ENCODE measurements at places on chromosomes 1 and 21.

DNA sequence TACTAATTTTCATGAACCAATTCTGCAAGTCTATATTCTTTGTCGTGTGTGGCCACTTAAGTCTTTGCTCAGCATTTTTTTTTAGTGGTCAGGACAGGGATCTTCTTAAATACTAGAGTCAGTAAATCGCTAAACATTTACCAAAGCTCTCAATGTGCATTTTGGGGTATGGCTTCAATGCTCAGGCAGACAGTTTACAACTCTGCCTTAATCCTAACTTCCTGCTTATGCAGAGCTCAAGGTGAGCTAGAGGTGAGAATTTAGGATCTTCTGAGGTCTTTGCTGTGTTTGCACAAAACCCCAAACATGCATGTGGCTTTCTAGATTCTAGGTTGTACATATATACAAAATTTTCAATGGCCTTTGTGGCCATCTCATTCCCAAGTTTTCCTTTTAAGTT lies 153.0 kb downstream of the DNM3 start:
- DNase-seq: no peak

GRCh38 chr1:113396585-113396984 lies 6.3 kb downstream of the MAGI3 start:
- no peak for DNase-seq

DNA sequence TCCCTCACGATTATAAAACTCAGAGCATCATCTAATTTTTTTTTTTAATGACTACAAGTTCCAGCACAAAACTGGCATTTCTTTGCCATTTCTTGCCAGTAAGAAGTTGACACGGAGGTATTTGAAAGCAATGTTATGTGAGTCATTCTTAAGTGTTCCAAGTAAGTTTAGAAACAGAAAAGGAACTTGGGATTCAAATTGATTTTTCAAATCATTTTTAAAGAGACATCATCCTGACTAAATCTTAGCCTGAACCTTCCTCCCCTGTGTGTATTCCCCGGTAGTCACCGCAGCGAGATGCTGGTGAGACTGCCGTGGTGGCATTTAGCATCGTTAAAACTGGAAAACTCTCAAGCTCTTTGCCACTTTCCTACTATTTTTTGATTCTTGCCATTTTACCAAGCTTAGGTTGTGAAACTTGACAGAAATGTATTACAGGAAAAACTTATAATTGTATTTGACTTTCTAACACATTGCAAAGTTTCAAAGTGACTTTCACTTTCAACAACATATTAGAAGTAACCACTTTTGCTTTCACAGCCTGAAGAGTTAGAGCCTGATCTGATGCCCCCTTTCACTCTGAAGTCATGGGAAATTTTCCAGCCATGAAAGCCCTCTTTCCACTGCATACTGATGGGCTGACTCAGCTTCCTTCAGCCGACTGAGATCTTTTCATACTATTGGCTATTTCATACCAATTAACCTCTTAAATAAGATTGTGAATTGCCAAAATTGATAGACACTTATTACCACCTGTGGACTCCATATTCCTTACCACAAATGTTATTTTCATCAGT lies 61.4 kb downstream of the OLFML2B start:
- no peak for DNase-seq

DNA sequence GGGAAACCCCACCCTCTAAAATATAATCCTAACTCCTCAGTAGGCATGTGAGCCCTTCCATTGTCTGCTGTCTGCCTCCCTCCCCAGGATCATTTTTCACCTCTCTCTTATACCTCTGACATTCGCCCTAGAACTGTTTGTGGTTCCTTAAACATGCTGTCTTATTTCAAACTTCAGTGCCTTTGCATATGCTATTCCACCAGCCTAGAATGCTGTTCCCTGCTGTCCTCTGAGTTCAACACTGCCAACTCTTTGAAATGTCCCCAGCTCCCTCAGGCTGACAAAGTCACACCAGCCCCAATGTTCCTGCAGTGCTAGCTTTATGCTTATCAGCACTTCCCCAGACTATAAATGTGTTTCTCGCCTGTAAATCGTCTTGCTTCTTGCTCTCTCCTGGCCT lies 119.5 kb downstream of the HIVEP3 start:
- no peak for DNase-seq

DNA sequence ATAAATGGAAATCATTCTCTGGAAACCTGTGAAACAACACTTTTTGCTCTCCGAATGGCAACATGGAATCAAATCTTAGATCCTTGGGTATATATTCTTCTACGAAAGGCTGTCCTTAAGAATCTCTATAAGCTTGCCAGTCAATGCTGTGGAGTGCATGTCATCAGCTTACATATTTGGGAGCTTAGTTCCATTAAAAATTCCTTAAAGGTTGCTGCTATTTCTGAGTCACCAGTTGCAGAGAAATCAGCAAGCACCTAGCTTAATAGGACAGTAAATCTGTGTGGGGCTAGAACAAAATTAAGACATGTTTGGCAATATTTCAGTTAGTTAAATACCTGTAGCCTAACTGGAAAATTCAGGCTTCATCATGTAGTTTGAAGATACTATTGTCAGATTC lies 45.7 kb downstream of the PTGFR start:
- DNase-seq: no peak

DNA sequence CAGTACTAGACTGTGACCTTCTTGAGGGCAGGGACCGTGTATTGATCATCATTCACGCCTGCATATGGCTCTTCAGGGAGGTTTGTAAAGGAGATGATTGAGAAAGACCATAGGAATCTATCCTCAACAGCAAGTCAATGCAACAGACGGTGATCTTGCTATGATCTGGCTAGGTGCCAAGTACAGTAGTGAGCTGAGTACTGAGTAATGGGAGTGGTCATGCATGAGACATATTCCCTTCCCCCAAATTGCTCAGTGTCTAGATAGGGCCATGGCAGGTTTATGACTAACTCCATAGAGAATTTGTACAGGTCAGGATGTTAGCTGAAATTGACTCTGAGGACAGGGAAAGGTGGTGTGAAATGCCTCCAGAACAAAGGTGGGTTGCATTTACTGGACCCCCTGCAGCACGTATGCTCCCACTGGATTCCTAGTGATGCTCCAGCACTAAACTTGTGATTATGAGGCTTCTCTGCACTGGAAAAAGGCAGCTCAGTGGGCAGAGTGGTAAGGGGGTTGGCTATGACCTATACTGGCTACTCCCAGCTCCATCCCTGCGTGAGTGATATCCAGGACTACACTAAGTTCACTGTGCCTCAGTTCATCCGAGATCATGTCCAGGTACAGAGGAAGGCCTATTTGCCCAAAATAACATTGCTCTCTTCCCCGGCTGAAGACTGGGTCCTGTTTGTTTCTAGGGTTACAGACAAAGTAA lies 37.2 kb downstream of the KCNJ6 start:
- DNase-seq: no peak

GRCh38 chr1:224067621-224068457 lies 46.1 kb upstream of the FBXO28 start:
- no peak for DNase-seq

DNA sequence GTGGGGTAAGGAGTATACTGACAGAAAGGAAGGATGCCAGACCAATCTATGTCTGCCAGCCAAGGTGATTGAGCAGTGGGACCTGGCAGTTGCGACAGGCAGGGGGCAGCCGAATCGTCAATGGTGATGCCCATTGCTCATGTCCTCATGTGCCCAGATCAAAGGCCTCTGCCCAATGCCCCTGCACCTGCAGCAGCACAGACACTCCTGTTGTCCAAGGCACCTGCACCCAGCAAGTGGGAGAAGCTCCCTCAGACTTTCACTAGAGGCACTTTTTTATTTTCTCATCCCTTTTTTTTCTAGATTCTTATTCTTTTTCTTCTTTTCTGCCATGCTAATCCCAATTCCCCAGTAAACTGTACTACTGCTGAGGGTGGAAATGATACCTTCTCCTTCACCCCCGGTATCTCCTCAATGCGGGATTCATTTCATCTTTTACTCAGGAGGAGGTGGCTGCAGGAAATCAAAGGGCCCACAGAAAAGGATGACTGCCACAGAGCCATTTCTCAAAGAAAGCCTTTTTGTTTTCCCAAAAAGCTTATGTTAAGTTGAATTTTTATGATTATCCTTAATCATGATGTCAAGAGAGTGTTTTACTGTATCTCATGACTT lies 332.0 kb downstream of the PAPPA2 start:
- no peak for DNase-seq

- no peak for DNase-seq
Measured at GRCh38 chr1:235908742-235909520, 42.2 kb upstream of the LYST start.

DNA sequence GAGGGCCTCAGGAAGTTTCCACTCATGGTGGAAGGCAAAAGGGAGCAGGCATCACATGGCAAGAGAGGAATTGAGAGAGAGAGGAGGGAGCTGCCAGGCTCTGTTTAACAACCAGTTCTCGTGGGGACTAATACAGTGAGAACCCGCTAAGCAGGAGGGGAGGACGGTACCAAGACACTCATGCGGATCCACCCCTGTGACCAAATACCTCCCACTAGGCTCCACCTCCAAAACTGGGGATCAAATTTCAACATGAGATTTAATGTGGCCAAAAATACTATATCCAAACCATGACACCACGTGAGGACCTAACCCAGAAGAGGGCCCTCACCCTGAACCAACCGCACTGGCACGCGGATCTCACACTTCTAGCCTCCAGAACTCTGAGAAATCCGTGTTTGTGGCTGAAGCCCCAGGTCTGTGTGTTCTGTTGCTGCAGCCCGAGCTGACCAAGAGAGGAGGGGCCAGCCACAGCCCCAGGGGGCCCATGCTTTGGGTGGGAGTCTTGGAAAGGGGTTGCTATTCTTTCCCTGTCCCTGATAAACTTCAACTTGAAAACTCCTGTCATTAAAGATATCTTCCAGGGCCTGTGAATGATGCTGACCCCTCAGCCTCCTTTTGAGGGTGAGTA lies 32.0 kb downstream of the TRIM67 start:
- no peak for DNase-seq

- no peak for DNase-seq
Measured at GRCh38 chr1:59574085-59574484, 240.7 kb upstream of the HOOK1 start.
